ENCODE measurements at places on chromosomes 6 and 20.

GRCh38 chr6:131283466-131284175, 148.4 kb downstream of the AKAP7 start:
- no peak for DNase-seq

GRCh38 chr20:23656372-23656771, 18.6 kb upstream of the CST3 start:
- no peak for DNase-seq

GRCh38 chr6:150866991-150867501, 1.5 kb downstream of the MTHFD1L start:
- no peak for DNase-seq

DNA sequence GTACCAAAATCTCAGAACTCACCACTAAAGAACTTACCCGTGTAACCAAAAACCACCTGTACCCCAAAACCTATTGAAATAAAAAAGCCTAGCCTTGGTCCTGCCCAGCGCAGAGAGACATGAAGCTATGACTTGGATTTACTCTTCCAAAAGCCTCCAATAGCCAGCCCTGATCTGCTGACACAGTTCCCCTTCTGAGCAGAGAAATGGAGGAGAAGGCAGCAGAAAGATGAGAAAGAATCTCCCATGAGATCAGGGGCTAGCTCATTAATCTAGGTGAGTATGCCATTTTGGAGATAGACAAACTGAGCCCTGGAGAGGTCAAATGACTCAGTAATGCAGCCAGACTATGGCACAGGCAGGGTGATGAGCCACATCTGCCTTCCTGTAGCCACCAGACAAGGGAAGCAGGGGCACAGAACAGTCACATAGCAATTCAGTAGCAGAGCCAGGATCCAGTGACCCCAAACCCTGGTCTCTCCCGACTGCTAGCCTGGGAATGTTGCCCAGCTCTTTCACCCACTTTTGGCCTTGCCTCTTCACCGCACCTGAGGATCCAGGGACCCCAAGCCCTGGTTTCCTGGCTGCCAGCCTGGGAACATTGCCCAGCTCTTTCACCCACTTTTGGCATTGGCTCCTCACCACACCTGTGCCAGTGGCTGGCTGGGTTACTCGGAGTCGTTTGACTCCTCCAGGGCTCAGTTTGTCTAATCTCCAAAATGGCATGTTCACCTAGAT, 7.2 kb upstream of the SDCBP2 start:
- no peak for DNase-seq

- no peak for DNase-seq
Measured at GRCh38 chr20:39619271-39619785, 657.2 kb downstream of the DHX35 start.

GRCh38 chr6:112485120-112485826, 138.1 kb downstream of the RFPL4B start:
- DNase-seq: no peak

GRCh38 chr6:156699017-156699421, 78.2 kb upstream of the ARID1B start:
- DNase-seq: no peak

DNA sequence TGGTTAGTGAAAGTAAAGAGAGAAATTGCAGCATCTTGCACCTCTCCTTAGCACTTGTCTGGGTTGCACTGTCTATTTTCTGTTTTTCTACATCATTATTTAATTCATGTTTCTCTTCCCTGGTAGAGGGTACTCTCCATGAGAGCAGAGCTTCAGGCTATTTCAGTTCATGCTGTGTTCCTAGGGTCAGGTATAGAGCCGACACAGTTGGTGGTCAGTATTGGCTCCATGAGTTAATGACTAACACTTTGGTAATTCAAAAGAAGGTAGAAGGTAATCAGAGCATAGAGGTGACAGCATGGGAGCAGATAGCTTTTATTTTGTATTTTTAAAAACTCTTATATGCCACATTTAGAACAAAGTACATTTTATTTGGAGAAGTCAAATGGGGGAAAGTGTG, 42.7 kb downstream of the RIMS1 start:
- DNase-seq: no peak

GRCh38 chr6:105799056-105799455, 287.1 kb upstream of the PRDM1 start:
- no peak for DNase-seq

- no peak for DNase-seq
Measured at GRCh38 chr6:99297006-99297405, 52.5 kb downstream of the FAXC start.

- DNase-seq: no peak
Measured at GRCh38 chr6:90658497-90658896, 71.6 kb upstream of the MAP3K7 start.

DNA sequence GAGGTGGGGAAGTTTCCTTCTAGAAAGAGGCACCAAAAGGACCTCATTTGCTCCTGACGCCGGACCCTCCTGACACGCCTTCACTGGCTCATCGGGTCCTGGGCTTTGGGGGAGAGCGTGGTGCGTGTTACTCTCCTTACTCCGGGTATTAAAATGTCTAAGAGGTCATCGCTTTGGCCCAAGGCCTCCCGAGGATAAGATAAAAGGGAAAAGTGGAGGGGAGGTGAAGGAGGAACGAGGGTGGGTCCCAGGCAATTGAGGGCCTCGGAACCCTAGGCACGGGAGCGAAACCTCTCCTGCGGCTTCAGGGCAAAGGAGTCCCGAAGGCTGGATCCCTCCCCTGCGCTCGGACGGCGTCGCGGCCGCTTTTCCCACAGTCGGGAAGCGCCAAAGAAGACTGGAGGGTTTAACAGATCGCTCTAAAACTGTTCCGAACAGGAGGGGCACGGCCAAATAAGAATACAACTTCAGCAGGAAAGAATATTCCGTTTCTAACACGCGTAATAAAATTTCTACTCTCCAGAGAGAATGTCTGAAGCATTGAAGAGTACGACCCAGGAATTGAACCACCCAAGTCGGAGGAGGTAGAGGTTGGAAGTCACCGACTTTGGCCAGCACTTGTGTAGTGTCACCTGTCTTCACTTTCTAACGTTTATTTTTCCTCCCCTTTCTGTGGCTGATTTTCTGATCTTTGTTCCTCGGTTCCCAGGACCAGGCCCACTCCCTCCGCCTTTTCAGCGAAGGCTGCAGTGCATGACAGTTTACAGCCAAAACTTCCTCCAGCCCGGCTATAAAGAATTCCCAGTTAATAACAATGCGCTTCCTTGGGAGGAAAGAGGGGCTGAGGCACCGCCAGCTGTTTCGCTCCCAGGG, 2.1 kb upstream of the TBXT start:
- no peak for DNase-seq

DNA sequence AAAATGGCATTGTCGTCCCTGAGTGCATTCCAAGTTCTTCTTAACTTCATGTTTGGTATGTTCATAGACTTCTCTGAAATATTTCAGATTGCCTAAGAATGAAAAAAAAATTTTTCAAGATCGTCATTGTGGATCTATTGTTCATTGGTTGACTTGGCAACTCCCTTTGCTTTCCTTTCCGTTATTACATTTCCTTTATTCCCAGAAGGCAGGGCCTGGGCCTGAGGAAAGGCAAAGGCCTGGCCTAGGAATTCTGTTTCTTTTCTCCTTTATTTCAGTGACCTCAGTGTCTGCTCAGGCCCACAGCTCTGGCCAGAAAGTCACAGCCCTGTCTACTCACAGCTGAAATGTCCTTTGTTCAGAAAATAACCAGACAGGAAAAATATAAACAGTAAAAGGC, 401.6 kb upstream of the PLCB4 start:
- DNase-seq: no peak

Data from foreskin melanocyte (primary cell).